GM12891 (cell line): ENCODE measurements at places on chromosomes 2 and 18.

DNA sequence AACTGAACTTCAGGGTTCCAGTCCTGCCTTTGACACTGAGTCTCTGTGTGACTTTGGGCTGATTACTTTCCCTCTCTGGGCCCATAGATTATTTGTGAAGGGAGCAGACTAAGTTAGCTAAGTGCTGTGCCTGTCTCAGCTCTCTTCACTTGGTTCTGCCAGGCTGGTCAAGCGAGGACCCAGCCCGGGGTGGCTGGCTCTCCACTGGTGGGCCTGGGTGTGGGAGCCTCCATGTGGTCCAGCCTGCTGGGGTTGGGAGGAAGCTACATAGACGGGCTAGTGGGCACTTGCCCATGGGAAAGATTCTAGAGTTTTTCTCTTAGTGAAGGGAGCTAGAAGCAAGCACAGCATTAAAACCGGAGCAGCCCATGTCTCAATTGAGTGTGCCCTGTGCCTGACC is 59.0 kb downstream of the DYSF start:
- DNase-seq, result no peak

DNA sequence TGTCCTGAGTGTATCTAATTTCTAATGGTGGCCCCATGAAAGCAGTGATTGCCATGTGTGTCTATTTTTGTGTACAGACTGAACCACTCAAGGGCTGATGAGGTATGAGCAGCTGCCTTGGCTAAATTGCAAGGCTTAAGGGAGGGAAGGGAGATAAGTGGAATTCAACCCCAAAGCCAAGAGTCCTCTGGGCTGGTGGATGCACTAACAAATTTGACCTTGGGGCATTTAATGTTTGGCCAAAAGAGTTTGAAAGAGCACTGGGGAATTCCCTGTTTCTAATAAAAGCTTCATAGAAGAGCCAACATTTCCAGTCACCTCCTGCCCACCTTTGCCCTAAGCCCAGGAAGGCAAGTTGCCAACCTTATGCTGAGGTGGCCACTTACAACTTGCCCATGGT is 172.1 kb downstream of the SETBP1 start:
- DNase-seq, result no peak

GRCh38 chr2:210558708-210559107 is 2.3 kb downstream of the CPS1 start:
- no peak for DNase-seq

DNA sequence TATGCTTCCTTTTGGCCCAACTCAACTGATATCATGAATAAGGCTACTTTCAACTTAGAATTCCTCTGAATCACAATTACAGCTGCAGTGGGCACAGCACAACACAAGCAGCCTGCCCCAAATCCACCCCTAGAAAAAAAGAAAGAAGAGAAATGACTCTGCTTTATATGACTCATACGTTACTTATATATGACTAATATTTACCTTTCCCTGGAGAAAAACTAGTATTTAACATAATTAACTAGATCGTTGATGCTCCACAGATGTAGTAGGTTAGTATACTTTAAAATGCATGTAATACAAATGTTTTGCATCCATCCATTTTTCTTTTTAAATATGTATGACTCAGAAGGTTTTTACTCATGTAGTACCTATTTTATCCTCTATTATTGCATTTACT is 133.3 kb upstream of the UNC80 start:
- no peak for DNase-seq

DNA sequence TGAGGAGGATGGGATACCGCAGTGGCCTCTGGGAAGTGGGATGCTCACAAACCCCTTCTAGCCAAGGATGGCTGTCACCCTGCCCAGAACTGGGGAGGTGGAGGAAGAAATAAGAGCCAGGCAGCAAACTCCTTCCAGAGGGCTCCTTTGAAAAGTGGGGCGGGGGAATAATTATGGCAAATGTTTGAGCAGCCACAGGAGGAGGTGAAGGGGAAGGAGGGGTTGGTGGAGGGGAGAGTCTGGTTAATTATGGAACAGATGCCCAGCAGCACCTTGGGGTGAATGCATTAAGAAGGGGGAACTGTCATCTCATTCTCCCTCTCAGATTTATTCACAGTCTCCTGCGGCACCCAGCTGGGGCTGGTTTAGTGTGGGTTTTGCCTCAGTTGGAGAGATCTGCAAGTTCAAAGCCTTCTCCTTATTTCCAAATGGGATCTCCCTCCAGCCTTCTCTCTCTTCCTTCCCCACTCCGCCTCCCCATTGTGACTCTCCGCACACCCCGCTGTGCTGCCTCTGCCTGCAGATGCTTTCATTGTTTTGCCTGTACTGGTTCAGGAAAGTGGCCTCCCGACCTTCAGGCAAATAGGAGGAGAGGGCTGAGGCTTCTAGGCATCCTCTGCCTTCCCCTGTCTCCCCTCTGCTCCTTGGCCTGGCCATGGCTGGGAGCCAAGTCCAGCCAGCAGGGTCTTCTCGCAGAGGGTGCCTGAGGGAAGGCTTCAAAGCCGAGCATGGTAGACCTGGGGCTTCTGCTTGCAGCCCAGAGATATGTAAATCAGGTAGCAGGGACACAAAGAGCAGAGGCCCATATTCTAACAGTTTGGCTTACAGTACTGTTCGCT is 457.2 kb upstream of the MEX3C start:
- peak; percentile 8 for DNase-seq

GRCh38 chr2:32680942-32681341 is 53.1 kb downstream of the TTC27 start:
- no peak for DNase-seq

- DNase-seq, result no peak
These were observed 1017.6 kb upstream of the PIK3C3 start for GRCh38 chr18:40937386-40937785.

- no peak for DNase-seq
These were observed 165.0 kb downstream of the CDH19 start for GRCh38 chr18:66438711-66439536.

GRCh38 chr2:9152975-9153642 is 53.5 kb upstream of the ASAP2 start:
- DNase-seq, result no peak

- DNase-seq, result no peak
These were observed 132.0 kb downstream of the TMEM18 start for GRCh38 chr2:545228-545627.

- no peak for DNase-seq
These were observed 631.7 kb downstream of the LRP1B start for GRCh38 chr2:141499123-141499522.

- DNase-seq, result no peak
These were observed 27.8 kb downstream of the SLC14A1 start for GRCh38 chr18:45751766-45752165.

- no peak for DNase-seq
These were observed 468.7 kb upstream of the ZEB2 start for GRCh38 chr2:144988591-144988990.

DNA sequence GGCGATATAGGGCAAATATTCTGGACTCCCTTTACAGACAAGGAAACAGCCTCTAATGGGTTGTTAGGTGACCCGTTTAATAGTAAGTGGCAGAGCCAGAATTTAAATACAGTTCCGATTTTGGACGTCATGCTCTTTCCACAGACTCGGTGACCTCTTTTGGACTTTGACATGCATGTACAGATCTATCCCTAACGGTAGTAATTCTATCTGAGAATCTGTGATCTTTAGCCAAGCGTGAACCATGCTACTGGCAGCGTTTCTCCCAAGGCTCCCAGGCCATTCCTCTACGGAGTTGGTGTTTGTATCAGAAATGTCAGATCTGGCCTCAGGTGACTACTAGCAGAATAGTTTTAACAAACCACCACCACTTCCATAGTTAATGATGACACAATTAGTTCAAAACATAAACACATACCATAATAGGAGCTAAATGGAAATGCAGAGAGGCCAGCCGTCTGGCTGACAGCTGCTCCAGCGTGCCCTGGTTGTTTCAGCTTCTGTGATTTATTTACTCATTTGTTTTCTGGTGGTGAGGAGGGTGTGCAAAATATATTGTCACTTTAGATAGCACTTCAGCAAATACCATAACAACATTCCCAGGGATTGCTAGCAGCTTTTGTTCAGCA is 304.6 kb upstream of the LYPD1 start:
- no peak for DNase-seq

GRCh38 chr2:86433137-86433536 is 8.0 kb upstream of the KDM3A start:
- no peak for DNase-seq
